Activated naive CD8-positive, alpha-beta T cell treated with anti-CD3 and anti-CD28 coated beads for 36 hours (primary cell): ENCODE measurements at places on chromosomes 3 and 15.

- DNase-seq = no peak
Observed at GRCh38 chr3:31567036-31567435, 34.3 kb downstream of the STT3B start.

GRCh38 chr15:78695854-78696253, 54.8 kb upstream of the CHRNB4 start:
- no peak for DNase-seq

DNA sequence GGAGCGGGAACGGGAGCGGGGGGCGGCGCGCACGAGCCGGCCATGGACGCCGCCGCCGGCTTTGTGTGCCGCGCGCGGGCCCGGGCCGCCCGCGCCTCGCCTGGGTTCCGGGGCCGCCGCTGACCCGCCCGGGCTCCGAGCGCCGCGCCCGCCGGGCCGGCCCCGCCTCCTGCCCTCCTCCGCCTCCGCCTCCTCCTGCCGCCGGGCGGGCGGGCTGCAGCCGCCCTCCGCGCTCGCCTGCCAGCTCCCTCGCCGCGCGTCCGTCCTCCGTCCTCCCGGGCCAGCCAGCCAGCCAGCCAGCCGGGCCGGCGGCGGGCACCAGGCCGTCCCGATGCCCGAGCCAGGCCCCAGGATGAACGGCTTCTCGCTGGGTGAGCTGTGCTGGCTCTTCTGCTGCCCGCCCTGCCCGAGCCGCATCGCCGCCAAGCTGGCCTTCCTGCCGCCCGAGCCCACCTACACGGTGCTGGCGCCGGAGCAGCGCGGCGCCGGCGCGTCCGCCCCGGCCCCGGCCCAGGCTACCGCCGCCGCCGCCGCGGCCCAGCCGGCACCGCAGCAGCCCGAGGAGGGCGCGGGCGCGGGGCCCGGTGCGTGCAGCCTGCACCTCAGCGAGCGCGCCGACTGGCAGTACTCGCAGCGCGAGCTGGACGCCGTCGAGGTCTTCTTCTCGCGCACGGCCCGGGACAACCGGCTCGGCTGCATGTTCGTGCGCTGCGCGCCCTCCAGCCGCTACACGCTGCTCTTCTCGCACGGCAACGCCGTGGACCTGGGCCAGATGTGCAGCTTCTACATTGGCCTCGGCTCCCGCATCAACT, at the start of gene ABHD17C:
Gene ABHD17C (plus strand): TSS at position 212 of the 812 bp plus-strand sequence. CDS start 120 bp downstream, at position 332.
- peak; percentile 60 for DNase-seq

GRCh38 chr3:172653004-172653572, 57.8 kb downstream of the NCEH1 start:
- DNase-seq = no peak

DNA sequence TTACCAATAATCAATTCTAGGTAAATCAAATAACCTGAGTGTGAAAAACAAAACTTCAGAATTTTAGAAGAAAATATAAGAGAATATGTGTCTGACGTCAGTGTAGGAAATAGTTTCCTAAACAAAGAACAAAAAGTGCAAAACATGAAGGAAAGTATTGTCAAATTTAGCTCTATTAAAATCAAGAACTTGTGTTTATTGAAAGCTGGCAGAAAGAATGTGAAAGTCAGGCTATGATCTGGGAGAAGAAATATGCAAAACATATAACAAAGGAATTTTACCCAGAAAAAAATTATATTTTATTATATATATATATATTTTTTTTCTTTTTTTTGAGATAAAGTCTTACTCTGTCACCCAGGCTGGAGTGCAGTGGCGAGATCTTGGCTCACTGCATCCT, 129.1 kb upstream of the ANKRD28 start:
- DNase-seq = no peak

- no peak for DNase-seq
Observed at GRCh38 chr15:99315636-99316035, 64.4 kb downstream of the LRRC28 start.

DNA sequence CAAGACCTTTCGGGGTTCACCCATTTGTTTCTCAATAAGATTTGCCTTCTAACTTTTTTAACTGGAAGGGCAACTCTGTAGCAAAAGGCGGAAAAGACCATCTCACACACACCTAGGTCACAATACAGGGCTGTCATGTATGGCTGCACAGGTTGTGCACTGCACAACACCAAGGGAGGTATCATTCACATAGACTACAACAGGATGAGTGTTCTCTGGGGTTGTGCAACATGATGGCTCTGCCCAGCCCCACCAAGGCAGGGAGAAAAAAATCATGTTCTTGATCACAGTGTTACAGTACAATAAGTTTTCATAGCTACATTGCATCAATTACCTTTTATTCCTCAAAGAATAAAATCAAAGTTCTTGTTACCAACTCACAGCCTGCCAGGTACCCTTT, 52.8 kb downstream of the ANXA2 start:
- DNase-seq = no peak
